ENCODE measurements at places on chromosomes 6 and 20.

GRCh38 chr6:20335872-20336271 is 65.8 kb upstream of the E2F3 start:
- no peaks in the 10 kb centered on the region for H3K36me3 ChIP-seq
- no peak for DNase-seq
- H3K4me3 ChIP-seq = no peak overlapping the region
- no peak overlapping the region for H3K27ac ChIP-seq

DNA sequence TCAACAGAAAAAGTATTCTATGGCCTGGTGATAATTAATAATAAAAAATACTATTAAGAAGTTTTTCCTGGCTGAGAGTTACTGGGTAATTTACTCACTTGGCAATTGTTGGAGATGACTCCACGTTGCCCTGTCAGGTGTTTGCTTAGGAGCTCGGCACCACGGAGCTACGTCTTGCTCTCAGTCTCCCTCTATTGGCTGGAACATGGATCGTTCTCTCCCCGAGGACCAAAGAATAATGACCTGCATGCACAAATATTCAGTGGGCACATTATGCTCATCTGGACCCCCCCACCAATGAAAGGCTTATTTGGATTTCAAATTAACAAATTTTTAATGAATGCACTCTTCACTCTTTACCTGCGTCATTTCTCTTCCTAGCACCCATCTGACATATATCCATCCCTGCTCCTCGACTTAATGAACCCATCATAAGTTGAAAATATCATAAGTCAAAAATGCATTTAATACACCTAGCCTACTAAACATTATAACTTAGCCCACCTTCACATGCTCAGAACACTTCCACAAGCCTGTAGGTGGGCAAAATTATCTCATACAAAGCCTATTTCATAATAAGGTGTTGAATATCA is 71.0 kb upstream of the CD83 start:
- H3K27ac ChIP-seq = no peak overlapping the region
- peaks cover 23% of the 10 kb centered on the region for H3K27me3 ChIP-seq
- DNase-seq = peak; percentile 54
- no peaks in the 10 kb centered on the region for H3K36me3 ChIP-seq
- H3K4me1 ChIP-seq = no peaks in the 10 kb centered on the region
- H3K4me3 ChIP-seq = no peak overlapping the region

DNA sequence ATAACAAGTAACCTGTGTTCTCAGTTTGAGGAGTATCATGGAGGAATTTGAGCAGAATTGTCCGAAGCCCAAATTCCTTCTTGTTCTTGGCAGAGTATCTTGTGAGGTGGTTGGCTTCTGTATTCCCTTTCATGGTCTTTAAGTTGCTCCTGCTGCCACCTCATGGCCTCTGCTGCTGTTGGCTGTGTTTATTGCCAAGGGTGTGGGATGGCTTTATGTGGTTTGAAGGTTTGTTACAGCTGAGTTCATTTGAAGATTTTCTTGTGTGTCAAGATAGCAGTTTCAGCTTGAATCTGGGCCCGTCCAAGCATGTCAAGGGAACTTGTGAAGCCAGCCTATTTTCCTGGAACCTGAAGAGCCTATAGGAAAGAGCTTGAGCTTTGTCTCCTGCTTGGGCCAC is 20.2 kb upstream of the TTK start:
- H3K4me1 ChIP-seq = peaks cover 26% of the 10 kb centered on the region
- no peaks in the 10 kb centered on the region for H3K36me3 ChIP-seq
- no peaks in the 10 kb centered on the region for H3K27me3 ChIP-seq
- DNase-seq = peak; percentile 83
- peak overlapping the region; percentile 53 for H3K27ac ChIP-seq
- no peak overlapping the region for H3K4me3 ChIP-seq

GRCh38 chr6:32491700-32492099 is 38.4 kb downstream of the HLA-DRB5 start:
- no peak overlapping the region for H3K4me3 ChIP-seq
- no peaks in the 10 kb centered on the region for H3K4me1 ChIP-seq
- no peaks in the 10 kb centered on the region for H3K27me3 ChIP-seq
- no peak for DNase-seq
- no peak overlapping the region for H3K27ac ChIP-seq
- H3K36me3 ChIP-seq = no peaks in the 10 kb centered on the region

DNA sequence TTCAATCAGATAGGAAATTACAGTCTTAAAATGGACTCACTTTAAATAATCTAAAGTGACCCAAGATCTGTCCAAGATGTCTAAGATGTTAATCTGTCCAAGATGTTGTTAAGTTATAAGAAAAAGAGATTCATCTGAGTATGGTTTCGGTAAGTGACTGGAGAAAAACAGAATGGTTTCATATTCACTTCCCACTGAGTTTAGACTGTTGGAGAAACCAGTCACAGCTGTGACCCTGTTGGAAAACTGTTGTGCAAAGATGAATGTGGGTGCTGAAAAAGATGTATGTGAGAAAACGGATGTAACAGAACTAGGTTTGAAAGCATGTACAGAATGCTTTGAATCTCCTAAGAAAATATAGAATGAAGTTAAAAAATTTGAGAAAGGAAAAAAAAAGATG is 325.9 kb downstream of the COL12A1 start:
- H3K4me3 ChIP-seq = no peak overlapping the region
- no peaks in the 10 kb centered on the region for H3K4me1 ChIP-seq

- H3K4me1 ChIP-seq = no peaks in the 10 kb centered on the region
- no peak for DNase-seq
- no peaks in the 10 kb centered on the region for H3K36me3 ChIP-seq
- H3K27me3 ChIP-seq = no peaks in the 10 kb centered on the region
These were observed 28.7 kb upstream of the IRF4 start for GRCh38 chr6:362924-363249.

DNA sequence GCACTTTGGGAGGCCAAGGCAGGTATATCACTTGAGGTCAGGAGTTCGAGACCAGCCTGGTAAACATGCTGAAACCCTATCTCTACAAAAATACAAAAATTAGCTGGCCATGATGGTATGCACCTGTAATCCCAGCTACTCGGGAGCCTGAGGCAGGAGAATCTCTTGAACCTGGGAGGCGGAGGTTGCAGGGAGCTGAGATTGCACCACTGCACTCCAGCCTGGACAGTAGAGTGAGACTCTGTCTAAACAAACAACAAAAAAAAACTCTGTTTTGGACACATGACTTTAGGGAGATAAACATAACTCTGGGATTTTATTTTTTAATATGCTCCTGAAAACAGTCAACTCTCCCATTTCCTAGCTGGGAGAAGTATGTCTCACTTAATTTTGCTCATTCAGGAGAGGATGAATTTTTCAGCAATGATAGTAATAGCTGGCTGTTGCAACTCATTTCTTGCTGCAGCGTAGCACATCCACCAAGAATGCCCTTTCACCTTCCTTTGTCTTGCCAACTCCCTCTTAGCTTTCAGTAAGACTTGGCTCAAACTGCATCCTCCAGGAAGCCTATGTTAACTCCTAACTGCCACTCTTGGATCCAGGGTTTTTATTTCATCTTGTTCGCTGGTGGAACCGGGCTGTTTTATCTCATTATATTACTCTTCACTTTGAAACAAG is 24.3 kb downstream of the TOP1 start:
- no peaks in the 10 kb centered on the region for H3K27me3 ChIP-seq
- no peak for DNase-seq
- H3K4me1 ChIP-seq = peaks cover 10% of the 10 kb centered on the region
- H3K27ac ChIP-seq = no peak overlapping the region
- peaks cover 5% of the 10 kb centered on the region for H3K36me3 ChIP-seq
- H3K4me3 ChIP-seq = no peak overlapping the region

GRCh38 chr6:108497883-108498282 is 62.8 kb upstream of the FOXO3 start:
- no peak overlapping the region for H3K4me3 ChIP-seq
- H3K4me1 ChIP-seq = no peaks in the 10 kb centered on the region
- DNase-seq = peak; percentile 32

GRCh38 chr6:110858016-110858415 is 16.6 kb upstream of the AMD1 start:
- H3K4me1 ChIP-seq = no peaks in the 10 kb centered on the region
- H3K4me3 ChIP-seq = no peak overlapping the region
- DNase-seq = no peak
- no peaks in the 10 kb centered on the region for H3K27me3 ChIP-seq
- H3K27ac ChIP-seq = no peak overlapping the region

- H3K4me3 ChIP-seq = no peak overlapping the region
- H3K27ac ChIP-seq = peak overlapping the region; percentile 24
- DNase-seq = no peak
- H3K27me3 ChIP-seq = no peaks in the 10 kb centered on the region
- peaks cover 78% of the 10 kb centered on the region for H3K36me3 ChIP-seq
These were observed 67.1 kb downstream of the ESF1 start for GRCh38 chr20:13717631-13718044.

DNA sequence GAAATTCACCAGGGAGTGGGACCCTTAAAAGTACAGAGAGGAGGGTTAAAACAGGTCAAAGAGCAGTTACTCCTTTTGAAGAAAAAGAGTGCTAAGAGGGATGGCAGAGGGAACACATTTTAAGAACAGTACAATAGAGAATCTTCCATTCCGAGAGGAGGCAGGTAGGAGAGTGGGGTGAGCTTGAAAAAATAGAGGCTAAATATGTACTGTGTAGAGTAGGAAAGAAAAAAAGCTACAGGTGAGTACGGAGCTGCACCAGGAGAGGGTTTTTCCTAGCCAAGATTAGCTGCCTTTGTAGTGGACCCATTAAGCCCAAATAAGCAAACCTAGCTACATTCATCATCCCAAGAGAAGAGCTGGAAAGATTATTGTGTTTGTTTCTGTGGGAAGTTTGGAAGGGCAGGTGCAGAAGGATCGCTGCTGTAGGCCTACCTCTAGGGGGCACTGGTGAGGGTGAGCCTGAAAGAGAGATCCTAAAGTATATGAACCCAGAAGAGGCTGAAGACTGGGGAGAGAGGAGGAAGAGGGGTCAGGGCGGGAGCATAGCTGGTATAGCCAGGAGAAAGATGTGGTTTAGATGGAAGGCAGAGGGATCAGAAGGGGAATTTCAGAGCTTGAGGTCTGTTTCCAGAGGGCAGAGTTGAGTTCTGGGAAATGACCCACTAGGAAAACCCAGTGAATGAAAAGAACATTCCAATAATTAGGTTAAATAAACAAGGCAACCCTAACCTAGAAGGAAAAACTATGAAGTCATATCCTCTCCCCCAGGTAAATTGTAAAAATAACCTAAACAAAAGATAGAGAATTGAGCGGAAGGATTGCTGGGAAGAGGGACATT is 50.2 kb upstream of the HINT3 start:
- H3K4me1 ChIP-seq = no peaks in the 10 kb centered on the region
- DNase-seq = peak; percentile 38
- H3K27ac ChIP-seq = no peak overlapping the region

GRCh38 chr20:62740286-62741141 is 31.9 kb downstream of the NTSR1 start:
- no peak overlapping the region for H3K4me3 ChIP-seq
- H3K27ac ChIP-seq = no peak overlapping the region
- H3K4me1 ChIP-seq = no peaks in the 10 kb centered on the region
- no peaks in the 10 kb centered on the region for H3K36me3 ChIP-seq
- DNase-seq = no peak

DNA sequence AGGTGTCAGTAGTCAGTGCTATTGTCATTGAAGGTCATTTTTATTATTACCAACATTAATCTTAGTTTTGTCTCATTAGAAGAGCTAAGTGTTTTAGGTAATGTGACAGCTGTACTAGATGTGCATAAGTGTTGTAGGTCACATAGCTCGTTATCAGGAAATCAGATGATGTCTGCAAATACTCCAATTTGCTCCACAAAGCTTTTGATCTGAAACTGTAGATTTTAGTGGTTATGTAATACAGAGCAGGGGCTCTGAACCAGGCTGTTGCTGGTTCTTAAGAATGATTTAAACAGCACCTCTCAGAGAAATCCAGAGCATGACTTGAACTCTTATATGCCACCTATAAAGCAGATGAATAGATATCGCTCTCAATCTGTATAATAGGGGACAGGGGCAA is 2.5 kb downstream of the IL17F start:
- DNase-seq = no peak
- H3K27me3 ChIP-seq = no peaks in the 10 kb centered on the region
- peaks cover 13% of the 10 kb centered on the region for H3K4me1 ChIP-seq
- H3K36me3 ChIP-seq = no peaks in the 10 kb centered on the region
- no peak overlapping the region for H3K4me3 ChIP-seq

DNA sequence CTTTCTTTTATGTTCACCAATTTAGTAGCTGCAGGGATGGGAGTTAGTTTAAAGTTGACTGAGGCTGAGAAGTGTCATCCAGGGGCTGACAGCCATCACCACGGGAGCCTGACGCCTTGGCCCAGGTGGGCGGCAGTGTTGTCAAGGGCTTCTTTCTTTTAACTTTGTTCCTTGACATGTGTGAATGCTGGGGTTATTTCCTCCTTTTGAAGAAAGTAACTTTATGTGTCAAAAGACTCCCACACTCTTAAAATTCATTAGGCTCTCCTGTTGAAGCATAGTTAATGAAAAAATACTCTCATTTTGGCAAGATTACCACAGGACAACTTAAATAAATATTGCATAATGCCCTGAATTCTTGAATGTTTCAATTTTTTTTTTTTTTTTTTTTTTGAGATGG is 50.0 kb downstream of the SASH1 start:
- no peak overlapping the region for H3K27ac ChIP-seq
- no peak for DNase-seq

GRCh38 chr6:149202952-149203351 is 114.6 kb upstream of the TAB2 start:
- no peak overlapping the region for H3K4me3 ChIP-seq
- H3K36me3 ChIP-seq = no peaks in the 10 kb centered on the region
- no peaks in the 10 kb centered on the region for H3K27me3 ChIP-seq
- no peak for DNase-seq
- peaks cover 4% of the 10 kb centered on the region for H3K4me1 ChIP-seq
- no peak overlapping the region for H3K27ac ChIP-seq

DNA sequence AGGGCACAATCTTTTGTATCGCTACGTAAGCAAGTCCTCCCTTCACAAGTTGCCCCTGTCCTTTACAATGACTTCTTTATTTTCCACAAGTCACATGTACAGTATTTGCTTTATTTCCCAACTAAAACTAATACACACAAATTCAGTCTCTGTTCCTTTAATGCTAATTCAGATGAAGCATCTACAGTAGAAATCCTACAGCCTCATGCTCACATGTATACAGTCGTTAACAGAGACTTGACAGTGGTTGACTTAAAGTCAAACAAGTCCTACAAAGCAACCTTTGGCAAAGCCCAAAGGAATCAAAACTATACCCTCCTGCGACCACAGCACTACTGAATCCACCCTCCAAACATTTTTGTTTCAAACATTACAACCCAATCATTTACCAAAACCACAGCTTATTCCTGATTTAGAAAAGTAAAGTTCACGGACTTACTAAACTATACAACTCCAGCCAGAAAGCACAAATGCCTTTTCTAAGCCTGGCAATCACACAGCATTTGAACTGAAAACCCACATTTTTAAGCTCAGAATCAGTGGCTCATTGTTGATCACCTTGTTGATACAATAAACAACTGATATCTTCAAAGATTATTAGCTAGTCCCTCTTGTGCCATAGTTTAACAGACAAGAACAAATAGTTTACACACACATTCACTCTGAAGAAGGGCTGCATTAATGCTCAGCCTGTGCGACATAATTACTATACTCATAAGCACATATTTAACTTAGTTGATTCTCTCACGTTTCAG is 70.9 kb upstream of the NHSL1 start:
- no peak overlapping the region for H3K4me3 ChIP-seq
- peaks cover 4% of the 10 kb centered on the region for H3K27me3 ChIP-seq
- H3K4me1 ChIP-seq = no peaks in the 10 kb centered on the region
- H3K36me3 ChIP-seq = no peaks in the 10 kb centered on the region
- DNase-seq = no peak

GRCh38 chr20:48635361-48635760 is 192.4 kb downstream of the PREX1 start:
- no peak overlapping the region for H3K4me3 ChIP-seq
- no peak for DNase-seq
- H3K36me3 ChIP-seq = no peaks in the 10 kb centered on the region
- no peaks in the 10 kb centered on the region for H3K4me1 ChIP-seq
